ENCODE measurements at places on chromosomes 6 and 20.

GRCh38 chr6:108575905-108576494 is 15.3 kb downstream of the FOXO3 start:
- DNase-seq = no peak

DNA sequence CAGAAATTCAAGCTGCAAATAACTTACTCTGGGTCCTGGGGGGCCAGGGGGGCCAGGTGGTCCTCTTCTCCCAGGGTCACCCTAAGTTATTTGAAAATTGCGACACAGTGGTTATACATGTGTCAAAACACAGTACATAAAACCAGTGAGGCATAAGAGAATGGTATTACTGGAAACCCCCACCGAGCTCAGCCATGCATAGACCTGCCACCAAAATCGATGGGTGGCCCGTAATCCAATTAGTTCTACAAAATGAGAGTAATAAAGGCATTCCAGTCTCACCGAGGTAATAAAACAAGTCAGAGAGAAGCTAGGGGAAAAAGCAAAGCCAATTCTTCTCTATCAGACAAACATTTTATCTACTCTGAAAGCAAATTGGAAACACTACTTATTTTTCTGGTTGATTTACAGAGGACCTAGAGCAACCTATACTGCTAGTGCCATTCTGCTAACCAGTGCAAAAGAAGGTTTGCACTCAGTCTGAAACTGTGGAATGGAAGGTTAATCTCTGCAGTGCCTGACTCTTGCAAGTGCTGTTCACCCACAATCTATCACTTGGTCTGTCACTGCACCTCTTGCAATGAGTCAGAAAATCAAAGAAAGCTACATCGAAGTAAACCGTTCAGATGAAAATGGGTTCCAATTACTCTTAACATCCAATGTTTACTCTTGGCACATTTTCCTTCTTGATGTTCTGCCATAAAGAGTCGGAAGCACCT is 32.4 kb downstream of the COL9A1 start:
- DNase-seq = no peak

GRCh38 chr6:36930483-36930882 is 24.1 kb upstream of the PI16 start:
- no peak for DNase-seq

DNA sequence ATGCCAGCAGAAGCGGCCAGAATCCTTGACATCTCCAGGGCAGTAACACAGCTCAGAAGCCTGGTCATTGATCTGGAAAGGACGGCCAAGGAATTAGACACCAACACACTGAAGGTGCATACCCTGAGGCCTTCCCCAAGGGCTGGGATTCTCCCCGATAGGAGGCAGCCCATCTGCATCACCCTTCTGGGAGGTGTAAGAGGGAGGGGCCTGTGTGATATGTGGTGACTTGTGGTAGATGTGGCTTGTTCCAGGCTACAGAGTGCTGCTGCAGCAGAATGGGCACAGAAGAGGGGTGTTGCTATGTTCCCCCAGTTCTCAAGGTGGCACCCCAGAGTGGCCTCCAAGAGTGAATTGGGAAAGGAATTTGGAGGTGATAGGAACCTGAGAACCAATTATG is 11.2 kb downstream of the TRIM40 start:
- DNase-seq = no peak
